ENCODE measurements at places on chromosomes 12 and 14.

DNA sequence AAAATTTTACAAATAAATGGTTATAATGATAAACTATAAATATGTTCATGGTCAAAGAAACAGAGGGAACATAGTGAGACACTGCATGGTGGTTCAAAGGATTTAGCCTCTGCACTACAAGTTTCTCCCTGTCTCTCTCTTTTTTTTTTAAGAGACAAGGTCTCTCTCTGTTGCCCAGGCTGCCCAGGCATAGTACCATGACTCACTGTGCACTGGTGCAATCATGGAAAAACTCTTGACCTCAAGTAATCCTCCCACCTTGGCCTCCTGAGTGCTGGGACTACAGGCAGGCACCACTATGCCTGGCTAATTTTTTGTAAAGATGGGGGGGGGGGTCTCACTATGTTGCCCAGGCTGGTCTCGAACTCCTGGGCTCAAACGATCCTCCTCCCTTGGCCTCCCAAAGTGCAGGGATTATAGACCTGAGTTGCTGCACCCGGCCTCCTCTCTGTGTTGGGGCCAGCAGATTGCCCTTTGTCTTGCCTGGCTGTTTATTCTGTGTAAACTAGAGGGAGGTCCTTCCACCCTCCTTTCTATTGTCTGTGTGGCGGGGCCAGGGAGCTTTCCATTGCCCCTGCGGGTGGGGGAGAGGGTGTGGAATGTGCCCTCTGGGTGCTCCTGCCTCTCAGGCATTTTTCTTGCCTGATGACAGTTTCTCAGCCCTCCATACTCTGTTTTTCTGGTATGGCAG is 22.1 kb downstream of the MTHFD1 start:
- DNase-seq: no peak

DNA sequence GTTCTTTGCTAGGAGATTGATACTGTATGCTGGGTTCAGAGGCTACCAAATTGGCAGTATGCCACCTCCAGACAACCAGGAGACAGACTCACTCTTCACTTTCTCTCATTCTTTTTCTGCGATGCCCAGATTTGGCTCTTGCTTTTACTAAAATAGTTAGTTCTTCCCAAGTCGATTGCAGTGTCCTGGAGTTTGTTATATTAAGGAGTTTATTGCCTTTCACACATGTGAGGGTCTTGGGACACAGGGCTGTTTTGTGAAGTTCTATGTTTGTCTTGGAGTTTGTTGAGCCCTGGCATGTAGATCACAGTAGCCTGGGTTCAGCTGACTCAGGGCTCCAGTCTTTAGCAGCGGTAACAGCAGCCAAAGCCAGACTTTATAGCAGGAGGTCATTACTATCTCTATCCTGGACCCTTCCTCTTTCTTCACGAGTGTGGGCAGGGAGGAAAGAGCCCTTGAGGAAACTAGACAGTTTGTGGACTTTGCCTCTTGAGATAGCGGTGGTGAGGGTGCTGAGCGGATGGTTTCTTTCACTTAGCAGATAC is 1.6 kb downstream of the MLEC start:
- DNase-seq: peak; percentile 25

DNA sequence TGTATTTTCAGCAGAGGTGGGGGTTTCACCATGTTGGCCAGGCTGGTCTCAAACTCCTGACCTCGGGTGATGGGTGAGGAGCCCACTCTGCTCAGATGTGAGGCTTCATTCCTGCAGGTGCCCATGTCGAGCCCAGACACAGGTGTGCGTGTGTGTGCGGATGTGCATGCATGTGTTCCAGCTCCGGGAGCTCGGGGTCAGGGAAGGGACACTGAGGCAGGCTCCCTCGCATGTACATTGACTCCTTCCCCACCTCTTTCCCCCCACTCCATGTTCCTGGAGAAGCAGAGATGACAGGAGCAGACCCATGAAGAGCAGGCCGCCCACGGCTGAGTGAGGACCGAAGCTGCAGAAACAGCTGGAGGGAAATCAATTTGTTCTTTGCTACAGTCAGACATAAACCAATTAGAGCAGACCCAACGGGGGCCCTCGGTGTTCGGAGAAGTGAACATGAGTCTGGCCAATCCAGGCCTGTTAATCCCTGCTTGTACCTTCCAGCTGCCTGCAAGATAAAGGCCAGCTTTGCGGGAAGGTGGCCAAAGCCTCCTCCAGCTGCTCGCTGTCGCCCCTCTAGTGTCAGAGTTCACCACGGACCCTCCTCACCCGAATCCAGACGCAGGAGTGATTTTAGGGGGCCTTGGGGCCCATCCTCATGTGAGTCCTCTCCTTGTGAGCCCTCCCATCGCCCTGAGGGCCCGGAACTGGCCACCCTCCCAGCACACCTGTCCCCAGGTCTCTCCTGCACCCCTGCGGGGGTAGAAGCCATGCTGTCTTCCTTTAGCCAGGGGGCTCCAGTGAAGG is 321.0 kb upstream of the RTL1 start:
- no peak for DNase-seq

GRCh38 chr12:3717283-3717898 is 35.5 kb downstream of the CRACR2A start:
- no peak for DNase-seq

- DNase-seq: no peak
These were observed 8.1 kb downstream of the PRPF40B start for GRCh38 chr12:49631336-49631907.
